ENCODE measurements at places on chromosomes 11 and 22. TPM values are rescaled to one million over a fixed set of nuclear protein-coding genes. Genes with fewer than 3 reads are reported as not detected.

The OR5B21 gene
- 0.45 TPM for total RNA-seq

The OTOG gene
- total RNA-seq, result not detected

The ART5 gene
- not detected for total RNA-seq

The P2RY6 gene
- total RNA-seq, result 0.44 TPM

DNA sequence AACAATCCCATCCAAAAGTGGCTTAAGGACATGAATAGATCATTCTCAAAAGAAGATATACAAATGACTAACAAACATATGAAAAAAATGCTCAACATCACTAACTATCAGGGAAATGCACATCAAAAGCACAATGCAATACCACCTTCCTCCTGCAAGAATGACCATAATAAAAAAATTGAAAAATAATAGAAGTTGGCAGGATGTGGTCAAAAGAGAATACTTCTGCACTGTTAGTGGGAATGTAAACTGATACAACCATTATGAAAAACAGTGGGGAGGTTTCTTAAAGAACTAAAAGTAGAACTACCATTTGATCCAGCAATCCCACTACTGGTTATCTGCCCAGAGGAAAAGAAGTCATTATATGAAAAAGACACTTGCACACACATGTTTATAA lies 77.7 kb upstream of the SC5D start:
- H3K4me1 ChIP-seq, result peaks cover 5% of the 10 kb centered on the region
- H3K36me3 ChIP-seq, result no peaks in the 10 kb centered on the region
- H3K27ac ChIP-seq, result no peak overlapping the region
- peaks cover 48% of the 10 kb centered on the region for H3K27me3 ChIP-seq
- DNase-seq, result no peak

GRCh38 chr11:68775951-68776388 lies 24.6 kb upstream of the TESMIN start:
- H3K36me3 ChIP-seq, result peaks cover 38% of the 10 kb centered on the region
- no peaks in the 10 kb centered on the region for H3K4me1 ChIP-seq
- H3K4me3 ChIP-seq, result no peak overlapping the region
- DNase-seq, result no peak
- peak overlapping the region; percentile 21 for H3K27ac ChIP-seq

GRCh38 chr11:77191823-77192495 lies 63.9 kb downstream of the MYO7A start:
- H3K27me3 ChIP-seq, result no peaks in the 10 kb centered on the region
- H3K4me3 ChIP-seq, result peak overlapping the region; percentile 29
- H3K4me1 ChIP-seq, result no peaks in the 10 kb centered on the region
- H3K27ac ChIP-seq, result no peak overlapping the region

- DNase-seq, result no peak
- H3K4me1 ChIP-seq, result peaks cover 36% of the 10 kb centered on the region
- H3K27me3 ChIP-seq, result peaks cover 2% of the 10 kb centered on the region
- peaks cover 2% of the 10 kb centered on the region for H3K36me3 ChIP-seq
These were observed 13.5 kb downstream of the LRP5 start for GRCh38 chr11:68325907-68326220.

- H3K27me3 ChIP-seq, result no peaks in the 10 kb centered on the region
- peak overlapping the region; percentile 74 for H3K4me3 ChIP-seq
- peaks cover 70% of the 10 kb centered on the region for H3K4me1 ChIP-seq
These were observed 7.9 kb downstream of the CD82 start for GRCh38 chr11:44573333-44573732.

- DNase-seq, result no peak
- no peak overlapping the region for H3K27ac ChIP-seq
- no peaks in the 10 kb centered on the region for H3K36me3 ChIP-seq
- peaks cover 3% of the 10 kb centered on the region for H3K27me3 ChIP-seq
- H3K4me1 ChIP-seq, result no peaks in the 10 kb centered on the region
These were observed 514.2 kb downstream of the SOX6 start for GRCh38 chr11:15841931-15842740.

- H3K27me3 ChIP-seq, result no peaks in the 10 kb centered on the region
- H3K4me3 ChIP-seq, result no peak overlapping the region
- peaks cover 43% of the 10 kb centered on the region for H3K4me1 ChIP-seq
- no peak for DNase-seq
These were observed 67.4 kb downstream of the MICAL2 start for GRCh38 chr11:12177739-12178338.

DNA sequence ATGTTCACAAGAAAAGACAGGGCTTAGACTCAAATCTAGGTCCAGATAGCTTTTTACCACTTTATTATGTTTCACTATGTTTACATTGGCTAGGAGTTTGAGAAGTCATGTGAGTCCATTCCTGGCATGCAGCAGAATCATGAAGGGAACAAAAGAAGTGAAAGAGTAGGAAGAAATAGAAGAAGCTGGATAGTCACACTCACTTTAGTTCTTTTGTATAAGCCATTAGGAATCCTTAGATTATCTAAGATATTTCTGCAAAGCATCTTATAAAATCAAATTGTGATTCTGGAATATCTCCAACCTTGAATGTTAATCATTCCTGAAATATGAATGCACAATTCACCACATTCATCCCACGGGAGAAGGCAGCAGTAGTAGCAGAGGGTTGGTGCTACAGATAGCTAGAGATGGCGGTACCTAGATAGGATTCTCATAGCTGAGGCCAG lies 31.9 kb downstream of the MAML2 start:
- peaks cover 26% of the 10 kb centered on the region for H3K36me3 ChIP-seq
- H3K27me3 ChIP-seq, result no peaks in the 10 kb centered on the region
- H3K27ac ChIP-seq, result no peak overlapping the region

- H3K4me1 ChIP-seq, result no peaks in the 10 kb centered on the region
- H3K36me3 ChIP-seq, result no peaks in the 10 kb centered on the region
- peaks cover 34% of the 10 kb centered on the region for H3K27me3 ChIP-seq
- H3K4me3 ChIP-seq, result no peak overlapping the region
These were observed 31.3 kb upstream of the MMP13 start for GRCh38 chr11:102986815-102987214.

DNA sequence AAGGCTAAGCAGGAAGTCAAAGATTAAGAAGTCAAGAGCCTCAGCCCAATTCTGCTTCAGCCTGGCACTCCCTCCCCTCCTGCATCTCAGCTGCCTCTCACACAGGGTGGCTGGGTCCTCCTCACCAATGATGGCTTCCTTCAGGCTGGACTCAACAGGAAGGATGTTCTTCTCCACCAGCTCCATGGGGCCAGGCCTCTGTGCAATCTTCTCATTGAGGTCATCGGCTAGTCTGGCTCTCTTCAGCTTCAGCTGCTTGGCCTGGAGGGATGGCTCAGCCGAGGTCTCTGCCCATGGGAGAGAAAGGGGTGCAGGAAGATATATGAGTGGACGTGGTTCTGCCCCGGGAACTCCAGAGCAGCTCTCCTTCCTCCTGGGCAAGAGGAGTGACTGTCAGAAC lies 59.1 kb downstream of the SGSM3 start:
- DNase-seq, result no peak
- H3K36me3 ChIP-seq, result peaks cover 20% of the 10 kb centered on the region
- no peak overlapping the region for H3K27ac ChIP-seq
- H3K4me3 ChIP-seq, result no peak overlapping the region

DNA sequence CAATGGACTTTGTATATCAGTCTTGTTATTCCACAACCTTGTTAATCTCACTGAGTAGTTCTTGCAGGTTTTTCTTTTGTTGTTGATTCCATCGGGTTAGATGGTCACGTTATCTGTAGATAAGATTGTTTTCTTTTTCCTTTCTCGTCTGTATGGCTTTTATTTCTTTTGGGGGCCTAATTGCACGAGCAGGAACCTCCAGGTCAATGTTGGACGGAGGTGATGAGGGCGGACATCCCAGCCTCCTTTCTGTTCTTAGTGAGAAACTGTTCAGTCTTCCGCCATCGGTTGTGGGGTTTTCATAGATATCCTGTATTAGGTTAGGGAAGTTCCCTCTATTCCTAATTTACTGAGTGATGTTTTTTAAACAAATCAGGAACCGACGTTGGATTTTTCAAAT lies 4.8 kb upstream of the PRR33 start:
- H3K4me3 ChIP-seq, result no peak overlapping the region
- H3K27ac ChIP-seq, result no peak overlapping the region
- peaks cover 18% of the 10 kb centered on the region for H3K36me3 ChIP-seq
- DNase-seq, result no peak
- peaks cover 28% of the 10 kb centered on the region for H3K27me3 ChIP-seq
- peaks cover 11% of the 10 kb centered on the region for H3K4me1 ChIP-seq

DNA sequence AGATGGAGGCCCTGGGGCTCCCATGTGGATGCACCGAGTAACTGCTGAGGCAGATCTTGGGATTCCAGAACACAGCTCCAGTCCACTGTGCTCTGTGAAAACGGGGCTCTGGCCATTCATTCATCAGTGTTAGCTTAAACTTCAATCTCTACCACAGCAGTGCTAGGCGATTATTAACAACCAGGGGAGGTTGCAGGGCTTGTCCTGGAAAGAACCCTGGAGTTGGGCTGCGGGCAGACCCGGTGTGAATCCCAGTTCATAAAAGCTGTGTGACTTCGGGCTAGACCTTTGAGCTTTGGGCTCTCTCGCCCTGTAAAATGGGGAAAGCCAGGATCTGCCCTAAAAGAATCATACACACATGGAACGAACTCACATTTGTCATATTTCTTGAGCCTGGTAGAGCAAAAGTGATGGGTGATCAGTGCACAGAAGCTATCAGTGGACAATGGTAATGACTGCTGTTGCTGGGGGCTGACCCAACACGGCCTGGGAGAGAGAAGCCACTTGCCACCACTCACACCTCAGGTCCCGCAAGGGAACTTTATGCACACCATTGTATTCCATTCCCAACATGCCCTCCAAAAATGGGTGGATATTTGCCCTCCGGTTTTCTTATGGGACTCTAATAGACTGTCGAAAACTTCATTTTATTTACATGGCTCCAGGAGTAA lies 15.6 kb upstream of the CRYBB3 start:
- H3K27me3 ChIP-seq, result no peaks in the 10 kb centered on the region
- H3K27ac ChIP-seq, result no peak overlapping the region
- peaks cover 18% of the 10 kb centered on the region for H3K36me3 ChIP-seq
- peaks cover 2% of the 10 kb centered on the region for H3K4me1 ChIP-seq

DNA sequence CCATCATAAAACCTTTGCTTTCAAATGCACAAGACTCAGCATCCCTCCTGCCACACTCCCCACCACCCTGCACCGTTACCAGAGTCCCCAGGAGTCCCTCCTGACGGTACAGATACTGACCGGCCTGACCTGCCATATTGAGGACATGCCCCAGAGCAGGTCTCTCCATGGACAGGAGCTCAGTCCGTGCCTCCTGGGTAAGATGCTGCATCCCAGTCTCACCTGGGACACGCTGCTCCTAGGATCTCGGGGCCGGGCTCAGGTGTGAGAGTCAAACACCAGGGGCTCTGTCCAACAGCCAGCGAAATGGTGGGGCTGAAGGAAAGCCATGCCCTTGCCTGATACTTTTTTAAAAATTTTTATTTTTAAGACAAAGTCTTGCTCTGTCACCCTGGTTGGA lies 328.3 kb downstream of the SHANK2 start:
- no peak overlapping the region for H3K27ac ChIP-seq
- no peak for DNase-seq
- H3K4me1 ChIP-seq, result no peaks in the 10 kb centered on the region

DNA sequence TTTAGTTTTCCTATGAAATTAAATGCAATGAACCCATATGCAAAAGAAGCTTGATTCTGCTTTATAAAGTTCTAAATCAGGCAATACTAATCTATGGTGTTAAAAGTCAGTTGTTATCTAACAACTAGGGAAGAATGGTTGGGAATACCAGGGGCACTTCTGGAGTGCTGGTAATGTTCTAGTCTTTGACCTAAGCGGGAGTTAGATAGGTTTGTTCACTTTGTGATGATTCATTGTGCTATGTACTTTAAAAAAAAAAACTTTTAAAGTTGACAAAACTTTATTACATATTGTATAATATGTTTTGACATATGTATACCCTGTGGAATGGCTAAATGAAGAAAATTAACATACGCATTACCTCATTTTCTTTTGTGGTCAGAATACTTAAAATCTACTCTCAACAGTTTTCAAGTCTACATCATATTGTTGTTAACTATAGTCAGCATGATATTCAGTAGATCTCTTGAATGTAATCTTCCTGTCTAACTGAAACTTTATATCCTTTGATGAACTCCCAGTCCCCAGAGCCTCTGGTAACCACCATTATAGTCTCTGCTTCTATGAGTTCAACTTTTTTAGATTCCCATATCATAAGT lies 39.2 kb downstream of the BIRC2 start:
- no peaks in the 10 kb centered on the region for H3K27me3 ChIP-seq
- no peak overlapping the region for H3K4me3 ChIP-seq
- peaks cover 19% of the 10 kb centered on the region for H3K4me1 ChIP-seq
- peaks cover 42% of the 10 kb centered on the region for H3K36me3 ChIP-seq

DNA sequence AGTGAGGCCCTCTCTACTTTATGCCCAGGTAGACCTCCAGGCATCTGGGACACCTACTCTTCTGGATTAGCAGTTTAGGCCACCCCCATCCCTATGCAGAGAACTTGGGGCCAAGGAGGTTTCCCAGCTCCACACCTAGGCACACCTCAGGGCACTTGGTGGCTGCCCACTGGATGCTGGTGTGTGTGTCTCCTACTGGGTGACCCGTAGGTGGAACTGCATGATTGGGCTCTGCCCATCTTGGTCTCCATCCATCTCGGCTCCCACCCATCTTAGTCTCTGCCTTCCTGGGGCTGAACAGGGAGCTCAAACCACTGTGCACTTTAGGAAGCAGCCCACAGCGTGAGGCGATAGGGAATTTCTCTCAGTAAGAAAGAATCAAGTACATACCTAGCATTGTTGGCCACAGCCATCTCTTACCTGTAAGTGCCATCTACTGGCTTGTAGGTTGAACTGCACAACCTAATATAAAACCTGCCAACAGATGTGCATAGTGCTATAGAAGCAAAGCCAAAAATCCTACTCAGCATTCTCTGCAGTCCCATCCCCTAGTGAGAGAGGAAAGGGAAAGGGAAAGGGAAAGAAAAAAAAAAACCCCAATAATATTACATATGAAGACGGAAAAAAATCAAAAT lies 61.6 kb upstream of the PTPN5 start:
- peaks cover 27% of the 10 kb centered on the region for H3K27me3 ChIP-seq
- H3K4me3 ChIP-seq, result no peak overlapping the region
- H3K36me3 ChIP-seq, result no peaks in the 10 kb centered on the region

GRCh38 chr11:13384908-13385640 lies 77.9 kb downstream of the BTBD10 start:
- peaks cover 29% of the 10 kb centered on the region for H3K36me3 ChIP-seq
- no peak overlapping the region for H3K27ac ChIP-seq
- H3K27me3 ChIP-seq, result no peaks in the 10 kb centered on the region
- H3K4me1 ChIP-seq, result no peaks in the 10 kb centered on the region
- no peak for DNase-seq
- no peak overlapping the region for H3K4me3 ChIP-seq

DNA sequence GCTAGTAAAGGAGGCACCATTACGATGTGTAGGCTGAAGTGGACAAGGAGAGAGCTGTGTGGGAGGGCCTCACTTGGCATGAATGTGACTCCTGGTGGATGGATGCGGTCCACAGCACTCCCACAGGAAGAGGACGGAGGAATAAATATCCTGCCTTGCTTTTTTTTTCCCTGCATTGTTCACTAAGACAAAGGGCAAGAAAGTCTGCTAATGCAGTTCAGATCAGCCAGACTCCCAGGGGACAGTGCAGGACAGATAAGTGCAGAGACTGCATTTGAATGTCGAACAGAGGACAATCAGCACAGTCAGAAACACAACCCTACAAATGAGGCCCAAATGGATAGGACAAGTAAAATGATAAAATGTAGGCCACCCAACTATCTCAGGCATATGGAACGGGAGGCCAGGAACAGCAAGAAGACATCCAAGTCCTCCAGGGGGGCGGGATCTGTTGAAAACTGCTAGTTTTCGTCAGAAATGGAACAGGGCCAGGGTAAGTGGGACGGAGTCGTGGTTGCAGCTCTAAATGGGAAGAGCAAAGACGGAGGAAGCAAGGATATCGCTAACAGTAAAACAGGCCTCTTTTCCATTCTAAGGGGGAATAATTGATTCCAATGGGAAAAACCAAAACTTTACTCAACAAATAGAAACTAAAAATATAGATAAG lies 25.2 kb upstream of the OR8B8 start:
- no peak overlapping the region for H3K4me3 ChIP-seq
- H3K36me3 ChIP-seq, result no peaks in the 10 kb centered on the region
- H3K27ac ChIP-seq, result no peak overlapping the region
- DNase-seq, result no peak
